ENCODE measurements at places on chromosomes 12 and 14.
A peak's percentile ranks its signal among the peaks of the same experiment; 100 is the strongest.

- no peak for DNase-seq
These were observed 57.7 kb upstream of the DLK1 start for GRCh38 chr14:100669011-100669412.

- DNase-seq, result no peak
These were observed 2.0 kb upstream of the ANG start for GRCh38 chr14:20686386-20687143.

GRCh38 chr12:59650588-59651228 lies 54.9 kb downstream of the SLC16A7 start:
- no peak for DNase-seq

- DNase-seq, result no peak
These were observed 8.6 kb downstream of the NAB2 start for GRCh38 chr12:57097554-57097835.

DNA sequence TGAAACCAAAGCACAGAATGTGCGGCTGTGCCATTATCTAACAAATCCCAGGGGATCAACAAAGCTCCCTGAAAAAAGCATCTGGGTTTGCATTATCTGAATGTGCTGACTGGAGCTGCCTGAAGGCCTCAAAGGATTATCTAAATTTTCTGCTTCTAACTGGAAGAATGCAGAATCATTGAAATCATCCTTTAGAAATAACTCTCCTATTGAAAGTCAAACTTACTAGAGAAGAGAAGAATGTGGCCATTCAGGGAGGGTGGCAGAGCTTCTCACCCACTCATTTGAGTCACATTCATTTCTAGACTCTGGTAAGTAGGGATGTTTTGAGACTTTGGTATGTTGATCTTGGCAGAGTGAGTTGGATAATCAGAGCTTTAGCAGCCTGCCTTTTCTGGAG lies 220.6 kb upstream of the RGS6 start:
- no peak for DNase-seq

- DNase-seq, result no peak
These were observed 46.6 kb upstream of the CDKN3 start for GRCh38 chr14:54350203-54350602.

DNA sequence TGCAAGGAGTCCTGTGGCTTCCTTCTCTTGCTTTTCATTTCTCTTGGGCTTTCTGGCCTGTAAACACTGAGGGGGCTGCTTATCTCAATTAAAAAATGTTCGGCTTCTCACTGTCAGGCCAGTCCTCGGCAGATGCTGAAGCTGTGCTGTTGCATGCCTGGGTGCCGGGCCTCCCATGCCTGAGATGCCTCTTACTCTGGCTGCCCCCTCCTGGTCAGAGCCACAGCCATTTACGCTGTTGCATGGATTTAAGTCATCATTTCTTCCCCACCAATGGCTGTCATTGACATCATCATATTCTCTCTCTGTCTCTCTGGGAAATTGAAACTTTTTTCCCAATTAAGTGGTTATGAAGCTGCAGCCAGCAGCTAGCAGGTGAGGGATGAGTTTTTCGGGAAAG lies 53.7 kb downstream of the FOXN4 start:
- peak; percentile 70 for DNase-seq

DNA sequence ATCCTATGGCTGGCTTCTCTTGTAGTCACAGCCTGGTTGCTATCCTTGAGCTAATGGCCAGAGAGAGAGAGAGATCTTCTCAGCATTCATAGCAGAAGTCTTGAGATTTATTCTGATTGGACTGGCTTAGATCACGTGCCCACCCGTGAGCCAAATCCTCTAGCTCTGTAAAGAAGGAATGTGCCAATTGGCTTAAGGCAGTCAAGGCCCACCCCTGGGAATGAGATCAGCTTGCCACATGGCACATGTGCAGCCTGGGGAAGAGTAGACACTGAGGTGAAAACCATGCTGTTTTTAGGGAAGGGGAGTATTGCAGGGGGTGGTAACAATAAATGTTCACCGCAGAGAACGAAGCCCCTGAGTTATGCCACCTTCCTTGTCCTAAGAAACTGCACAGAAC lies 36.3 kb downstream of the PLEKHG7 start:
- no peak for DNase-seq

- DNase-seq, result no peak
These were observed 222.8 kb downstream of the C12orf42 start for GRCh38 chr12:103272949-103273348.

- DNase-seq, result peak; percentile 81
These were observed 345.9 kb upstream of the RGS6 start for GRCh38 chr14:71586131-71586897.

- peak; percentile 38 for DNase-seq
These were observed 13.2 kb upstream of the TSPAN11 start for GRCh38 chr12:30913323-30913722.

GRCh38 chr14:59334253-59334652 lies 130.9 kb downstream of the GPR135 start:
- DNase-seq, result no peak

- no peak for DNase-seq
These were observed 432.1 kb downstream of the CCDC91 start for GRCh38 chr12:28622406-28622805.

DNA sequence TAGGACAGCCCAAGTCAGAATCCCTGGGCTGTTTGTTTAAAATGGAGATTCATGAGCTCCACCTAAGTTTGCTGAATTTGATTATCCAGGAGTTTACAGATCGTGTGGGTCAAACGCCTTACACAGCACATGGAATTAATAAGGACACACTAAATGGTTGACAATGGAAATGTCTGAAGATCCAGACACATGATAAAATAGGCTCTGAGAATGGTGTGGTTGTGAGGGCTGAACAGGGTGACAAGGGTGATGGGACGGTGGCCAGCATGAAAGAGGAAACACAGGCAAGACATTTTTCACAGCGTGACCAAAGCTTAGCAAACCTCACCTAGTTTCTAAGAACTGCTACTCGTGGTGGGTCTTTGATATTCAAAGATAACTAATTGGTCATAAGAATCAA lies 12.5 kb downstream of the VWF start:
- peak; percentile 43 for DNase-seq

- DNase-seq, result no peak
These were observed 55.8 kb downstream of the STX2 start for GRCh38 chr12:130783110-130783715.

DNA sequence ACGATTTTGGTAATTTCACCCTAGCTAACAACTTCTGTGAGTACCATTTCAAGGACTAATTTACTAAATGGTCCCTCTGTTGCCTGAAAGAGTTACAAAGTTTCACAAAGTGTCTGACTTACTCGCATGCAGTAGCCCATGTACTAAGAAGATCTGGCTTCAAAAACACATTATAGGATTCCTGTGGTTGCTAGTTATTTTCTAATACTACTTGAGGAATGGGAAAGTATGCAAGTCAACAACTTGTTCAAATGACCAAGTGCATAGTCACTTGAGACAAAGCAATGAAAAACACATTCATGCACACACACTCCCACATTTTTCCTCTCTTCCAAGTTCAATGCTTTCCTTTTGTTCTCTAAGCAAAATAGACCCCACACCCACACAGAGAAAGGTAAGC lies 219.7 kb upstream of the TMPO start:
- no peak for DNase-seq

DNA sequence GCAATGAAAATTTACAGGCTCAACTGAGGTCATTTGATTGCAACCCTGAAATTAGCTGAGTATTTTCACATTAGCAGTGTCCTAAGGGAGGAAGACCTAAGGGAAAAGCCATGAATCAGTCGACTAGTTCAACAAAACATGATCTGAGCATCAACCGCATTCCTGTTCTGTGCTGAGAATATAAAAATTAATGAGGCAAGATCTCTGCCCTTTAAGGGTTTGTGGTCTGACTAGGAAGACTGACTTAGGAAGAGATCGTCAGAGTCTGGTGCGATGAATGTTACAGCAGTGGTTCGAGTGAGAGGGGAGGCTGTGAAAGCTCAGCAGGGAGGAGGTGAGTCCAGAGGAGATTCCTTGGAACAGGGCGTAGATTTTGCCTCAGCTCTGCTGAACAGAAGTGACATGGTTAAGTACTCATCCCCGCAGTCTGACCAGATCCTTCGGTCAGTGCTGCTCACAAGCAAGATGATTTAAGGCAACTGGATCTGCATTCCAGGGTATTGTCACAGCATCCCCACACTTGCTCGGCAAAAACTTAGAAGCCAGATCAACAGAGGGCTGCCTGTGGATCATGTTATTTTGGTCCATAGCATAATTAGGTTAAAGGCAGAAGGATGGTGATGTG lies 49.6 kb downstream of the BMAL2 start:
- no peak for DNase-seq

DNA sequence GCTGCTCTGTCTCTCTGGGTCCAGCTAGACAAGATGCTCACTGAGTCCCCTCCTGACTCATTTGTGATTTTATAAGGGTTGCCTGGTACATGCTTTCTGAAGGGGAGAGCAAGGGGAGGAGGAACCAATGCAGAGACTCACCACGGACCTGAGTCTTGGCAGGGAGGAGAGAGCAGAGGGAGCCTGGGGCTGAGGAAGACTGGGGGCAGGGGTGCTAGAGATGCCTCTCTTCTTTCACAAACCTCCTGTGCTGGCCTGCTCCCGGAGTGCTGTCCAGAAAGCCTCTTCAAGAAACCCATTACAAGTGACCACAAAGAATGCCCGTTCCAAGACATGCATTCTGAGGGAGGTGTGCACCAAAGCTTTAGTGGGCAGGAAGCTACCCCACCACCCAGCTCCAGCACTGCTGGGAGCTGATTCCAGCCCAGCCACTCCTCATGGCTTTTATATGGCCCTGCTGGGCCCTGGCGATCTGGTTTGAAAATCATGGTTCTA lies 33.1 kb upstream of the DICER1 start:
- DNase-seq, result no peak

GRCh38 chr14:78345131-78345744 lies 175.1 kb downstream of the NRXN3 start:
- DNase-seq, result no peak

GRCh38 chr12:116127859-116128258 lies 149.6 kb downstream of the MED13L start:
- no peak for DNase-seq
